ENCODE measurements at places on chromosomes 1 and 21. TPM values are rescaled to one million over a fixed set of nuclear protein-coding genes. Genes with fewer than 3 reads are reported as not detected.

Gene TMEM125
- not detected for total RNA-seq

Gene TACSTD2
- not detected for total RNA-seq

Gene MSH4
- total RNA-seq, result 0.38 TPM

Gene CFAP45
- 1.3 TPM for total RNA-seq

Gene HRNR
- not detected for total RNA-seq

Gene KCNN3
- total RNA-seq, result not detected

Gene ADGRB2
- 1.3 TPM for total RNA-seq

Gene SLC22A15
- 2.3 TPM for total RNA-seq

Gene ZNF593OS
- total RNA-seq, result not detected

Gene GNG4
- total RNA-seq, result 4.7 TPM

Gene VHLL
- not detected for total RNA-seq

Gene ADAMTS4
- total RNA-seq, result 0.30 TPM

Gene TNFRSF1B
- total RNA-seq, result 370 TPM

Gene TNNI3K
- not detected for total RNA-seq

Gene CHRNB2
- total RNA-seq, result not detected
